ENCODE measurements at places on chromosomes 5 and 9. TPM values are rescaled to one million over a fixed set of nuclear protein-coding genes. Genes with fewer than 3 reads are reported as not detected.
A peak's percentile ranks its signal among the peaks of the same experiment; 100 is the strongest.

The IFNA13 gene
- total RNA-seq, result not detected

The HTR4 gene
- not detected for total RNA-seq

The IL13 gene
- total RNA-seq, result 119 TPM

The COL23A1 gene
- total RNA-seq, result 0.19 TPM

The NUTM2G gene
- not detected for total RNA-seq

The MEIKIN gene
- total RNA-seq, result not detected

The KIF4B gene
- total RNA-seq, result not detected

The WDR31 gene
- total RNA-seq, result 1.1 TPM

The RAB14 gene
- 71.2 TPM for total RNA-seq

DNA sequence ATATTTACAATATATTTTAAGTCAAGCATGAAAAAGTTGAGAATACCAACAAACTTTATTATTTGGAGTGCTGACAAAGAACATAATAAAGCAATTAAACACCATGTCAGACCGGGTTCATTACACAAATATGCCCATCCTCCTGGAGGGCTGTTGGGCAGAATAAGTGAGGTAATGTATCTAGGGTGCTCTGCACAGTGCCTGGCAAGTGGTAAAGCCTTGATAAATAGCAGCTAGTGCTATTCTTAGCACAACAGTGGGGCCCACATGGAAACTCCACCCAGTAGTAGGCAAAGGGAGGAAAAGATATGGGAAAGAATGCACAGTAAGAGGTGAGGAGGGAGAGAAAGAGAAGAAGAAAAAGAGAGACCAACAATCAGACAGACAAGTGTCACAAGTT lies 97.7 kb downstream of the SLC1A3 start:
- DNase-seq, result no peak
- no peak overlapping the region for H3K4me3 ChIP-seq
- no peaks in the 10 kb centered on the region for H3K36me3 ChIP-seq
- peaks cover 24% of the 10 kb centered on the region for H3K27me3 ChIP-seq

GRCh38 chr9:97405551-97405950 lies 6.3 kb upstream of the TDRD7 start:
- H3K4me1 ChIP-seq, result no peaks in the 10 kb centered on the region
- DNase-seq, result no peak
- H3K27me3 ChIP-seq, result peaks cover 85% of the 10 kb centered on the region
- peaks cover 15% of the 10 kb centered on the region for H3K36me3 ChIP-seq

GRCh38 chr9:134328841-134329575 lies 2.8 kb downstream of the RXRA start:
- H3K4me3 ChIP-seq, result no peak overlapping the region
- H3K4me1 ChIP-seq, result peaks cover 2% of the 10 kb centered on the region
- DNase-seq, result no peak
- peaks cover 29% of the 10 kb centered on the region for H3K27me3 ChIP-seq
- H3K27ac ChIP-seq, result no peak overlapping the region

- DNase-seq, result no peak
- H3K4me3 ChIP-seq, result no peak overlapping the region
- no peak overlapping the region for H3K27ac ChIP-seq
- peaks cover 31% of the 10 kb centered on the region for H3K4me1 ChIP-seq
- H3K27me3 ChIP-seq, result no peaks in the 10 kb centered on the region
- no peaks in the 10 kb centered on the region for H3K36me3 ChIP-seq
Observed at GRCh38 chr5:56323505-56323904, 90.4 kb upstream of the ANKRD55 start.

GRCh38 chr9:89380437-89381307 lies 62.4 kb downstream of the SECISBP2 start:
- no peak overlapping the region for H3K4me3 ChIP-seq
- no peak overlapping the region for H3K27ac ChIP-seq
- H3K4me1 ChIP-seq, result peaks cover 42% of the 10 kb centered on the region
- DNase-seq, result no peak

GRCh38 chr9:15354713-15355112 lies 47.7 kb upstream of the TTC39B start:
- peaks cover 10% of the 10 kb centered on the region for H3K4me1 ChIP-seq
- no peaks in the 10 kb centered on the region for H3K27me3 ChIP-seq
- no peaks in the 10 kb centered on the region for H3K36me3 ChIP-seq
- H3K4me3 ChIP-seq, result no peak overlapping the region
- DNase-seq, result no peak

GRCh38 chr9:22079873-22080341 lies 70.8 kb upstream of the CDKN2B start:
- peak overlapping the region; percentile 67 for H3K27ac ChIP-seq
- peak; percentile 70 for DNase-seq
- H3K4me3 ChIP-seq, result peak overlapping the region; percentile 6

DNA sequence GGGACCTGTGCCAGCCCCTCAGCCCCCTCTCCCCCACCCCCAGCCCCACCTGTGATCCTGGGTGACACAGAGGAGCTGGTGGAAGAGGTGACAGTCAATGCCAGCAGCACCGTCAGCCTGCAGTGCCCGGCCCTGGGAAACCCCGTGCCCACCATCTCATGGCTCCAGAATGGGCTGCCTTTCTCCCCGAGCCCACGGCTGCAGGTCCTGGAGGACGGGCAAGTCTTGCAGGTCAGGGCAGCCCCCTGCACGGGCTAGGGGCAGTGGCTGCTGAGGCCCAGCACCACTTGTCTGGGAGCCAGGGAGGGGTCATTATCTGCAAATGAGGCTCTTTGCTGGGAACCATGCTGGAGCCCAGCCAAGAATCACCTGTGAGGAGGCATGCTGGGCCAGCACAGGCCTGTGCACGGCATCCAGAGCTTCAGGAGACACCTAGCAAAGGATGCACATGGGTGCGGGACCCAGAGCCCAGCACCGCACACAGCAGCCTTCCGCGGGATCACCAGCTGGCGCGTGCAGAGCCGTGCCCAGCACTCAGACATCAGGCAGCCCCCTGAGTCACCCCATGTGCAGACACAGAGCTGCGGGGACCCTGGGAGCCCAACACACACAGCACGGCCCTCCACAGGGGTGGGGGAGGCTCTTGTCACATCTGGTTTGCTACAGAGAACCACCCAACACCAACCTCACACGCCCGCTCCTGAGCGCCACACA lies 62.0 kb upstream of the ASS1 start:
- no peak for DNase-seq
- no peaks in the 10 kb centered on the region for H3K4me1 ChIP-seq
- H3K4me3 ChIP-seq, result no peak overlapping the region
- no peaks in the 10 kb centered on the region for H3K36me3 ChIP-seq

GRCh38 chr5:154421868-154422267 lies 23.9 kb upstream of the SAP30L start:
- peaks cover 23% of the 10 kb centered on the region for H3K36me3 ChIP-seq
- no peaks in the 10 kb centered on the region for H3K27me3 ChIP-seq
- no peak overlapping the region for H3K27ac ChIP-seq
- no peak overlapping the region for H3K4me3 ChIP-seq
- H3K4me1 ChIP-seq, result peaks cover 3% of the 10 kb centered on the region

DNA sequence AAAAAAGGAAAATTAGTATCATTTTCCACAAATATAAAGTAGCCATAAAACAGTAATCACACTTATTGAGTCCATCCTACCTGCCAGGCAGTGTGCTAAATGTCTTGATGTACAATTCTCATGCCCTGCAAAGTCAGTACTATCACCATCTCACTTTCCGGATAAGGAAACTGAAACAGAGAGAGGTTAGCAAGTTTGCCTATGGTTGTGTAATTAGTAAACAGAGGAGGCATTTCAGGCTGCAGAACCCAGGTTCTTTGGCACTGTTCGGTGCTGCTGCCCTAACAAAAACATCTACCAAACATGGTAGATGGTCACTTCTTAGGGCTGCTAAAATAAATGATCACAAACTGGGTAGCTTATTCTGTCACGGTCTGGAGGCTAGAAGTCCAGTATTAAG lies 22.6 kb downstream of the PLAC8L1 start:
- peaks cover 1% of the 10 kb centered on the region for H3K36me3 ChIP-seq
- H3K27me3 ChIP-seq, result peaks cover 19% of the 10 kb centered on the region
- DNase-seq, result no peak
- no peak overlapping the region for H3K4me3 ChIP-seq
- H3K4me1 ChIP-seq, result peaks cover 41% of the 10 kb centered on the region

GRCh38 chr9:33988219-33988890 lies 60.3 kb downstream of the UBAP2 start:
- H3K27ac ChIP-seq, result peak overlapping the region; percentile 48
- peaks cover 13% of the 10 kb centered on the region for H3K4me1 ChIP-seq
- DNase-seq, result peak; percentile 63
- H3K4me3 ChIP-seq, result no peak overlapping the region
- H3K27me3 ChIP-seq, result no peaks in the 10 kb centered on the region

Data from activated CD8-positive, alpha-beta memory T cell treated with anti-CD3 and anti-CD28 coated beads, Interleukin-2, amount 10 ng/mL, durations not matched to agents 7 days and 5 days (primary cell).